Tibial nerve (tissue), 4 donors: ENCODE measurements at places on chromosomes 12 and 14. TPM values are rescaled to one million over a fixed set of nuclear protein-coding genes. Genes with fewer than 3 reads are reported as not detected.
A peak's percentile ranks its signal among the peaks of the same experiment; 100 is the strongest.

- peaks cover 5% of the 10 kb centered on the region for H3K36me3 ChIP-seq
- H3K27me3 ChIP-seq, result no peaks in the 10 kb centered on the region
- H3K4me1 ChIP-seq, result no peaks in the 10 kb centered on the region
- H3K4me3 ChIP-seq, result no peak overlapping the region
- no peak overlapping the region for H3K27ac ChIP-seq
Observed at GRCh38 chr12:130796985-130797686, 41.9 kb downstream of the STX2 start.

DNA sequence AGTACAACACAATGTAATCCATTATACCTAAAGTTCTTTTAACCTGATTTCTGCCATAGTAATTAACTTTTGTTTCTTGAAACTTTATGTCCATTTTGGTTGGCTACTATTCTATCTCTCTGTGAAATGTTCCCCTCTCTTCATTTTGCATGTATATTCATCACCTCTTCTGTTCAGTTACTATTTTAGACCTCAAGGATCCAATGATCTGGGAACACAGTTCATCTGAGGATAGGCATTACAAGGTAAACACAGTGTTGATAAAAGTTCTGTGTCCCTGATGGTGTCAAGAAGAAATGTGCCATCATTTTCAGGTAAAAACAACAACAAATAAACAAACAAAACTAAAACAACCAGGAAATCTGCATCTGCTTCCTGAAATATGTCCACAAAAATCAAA, 102.2 kb upstream of the IFNG-AS1 start:
- H3K36me3 ChIP-seq, result no peaks in the 10 kb centered on the region
- DNase-seq, result no peak
- no peak overlapping the region for H3K4me3 ChIP-seq

- H3K36me3 ChIP-seq, result no peaks in the 10 kb centered on the region
- H3K4me3 ChIP-seq, result no peak overlapping the region
- DNase-seq, result no peak
- H3K27ac ChIP-seq, result no peak overlapping the region
- no peaks in the 10 kb centered on the region for H3K27me3 ChIP-seq
Observed at GRCh38 chr14:71621276-71621675, 311.0 kb upstream of the RGS6 start.

DNA sequence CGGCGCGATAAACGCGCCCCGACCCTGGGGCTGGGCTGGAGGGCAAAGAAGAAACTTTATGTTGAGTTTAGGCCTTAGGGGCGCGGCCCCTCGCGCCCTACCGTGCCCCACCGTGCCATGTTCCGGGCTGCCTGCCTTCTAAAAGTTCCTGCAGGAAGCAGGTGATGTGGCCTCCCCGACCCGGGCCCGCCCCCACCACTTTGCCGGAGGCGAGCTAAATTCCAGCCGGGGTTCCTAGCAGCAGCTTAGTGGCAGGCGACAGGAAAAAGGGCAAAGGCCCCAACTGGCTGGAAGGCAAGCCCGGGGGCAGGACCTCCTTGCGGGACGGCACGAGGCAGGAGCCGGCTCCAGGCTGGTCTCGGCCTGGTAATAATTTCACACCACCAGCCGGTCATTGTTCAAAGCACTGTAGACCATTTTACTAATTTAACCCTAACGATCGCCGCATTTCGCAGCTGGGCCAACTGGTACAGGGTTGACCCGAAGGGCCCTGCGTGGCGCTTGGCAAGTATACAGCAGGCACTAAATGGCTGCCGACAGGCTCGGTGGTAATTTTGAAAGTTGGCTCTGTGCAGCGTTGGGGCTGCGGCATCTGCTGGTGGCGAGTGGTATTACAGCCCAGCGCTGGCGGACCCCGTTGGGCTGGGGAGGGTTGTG, 895 bp upstream of the CCDC88C start:
- H3K36me3 ChIP-seq, result no peaks in the 10 kb centered on the region
- peak; percentile 77 for DNase-seq
- peak overlapping the region; percentile 9 for H3K27ac ChIP-seq
- H3K4me3 ChIP-seq, result peak overlapping the region; percentile 60
- H3K27me3 ChIP-seq, result peaks cover 17% of the 10 kb centered on the region
- H3K4me1 ChIP-seq, result no peaks in the 10 kb centered on the region

The DPPA3 gene
- total RNA-seq, result not detected

The OR10P1 gene
- total RNA-seq, result not detected

The ACVR1B gene
- 14.4 TPM for total RNA-seq

- H3K27me3 ChIP-seq, result no peaks in the 10 kb centered on the region
- no peak overlapping the region for H3K27ac ChIP-seq
- DNase-seq, result no peak
- no peak overlapping the region for H3K4me3 ChIP-seq
Observed at GRCh38 chr12:70615174-70615866, 21.9 kb downstream of the PTPRB start.

- H3K4me1 ChIP-seq, result no peaks in the 10 kb centered on the region
- no peaks in the 10 kb centered on the region for H3K36me3 ChIP-seq
- DNase-seq, result no peak
- H3K4me3 ChIP-seq, result no peak overlapping the region
- no peak overlapping the region for H3K27ac ChIP-seq
- no peaks in the 10 kb centered on the region for H3K27me3 ChIP-seq
Observed at GRCh38 chr12:76201316-76201715, 116.8 kb upstream of the NAP1L1 start.

- H3K27ac ChIP-seq, result no peak overlapping the region
- DNase-seq, result no peak
- H3K4me1 ChIP-seq, result no peaks in the 10 kb centered on the region
- no peaks in the 10 kb centered on the region for H3K36me3 ChIP-seq
Observed at GRCh38 chr14:72788255-72788654, 105.6 kb downstream of the DPF3 start.

The GLIPR1 gene
- 12.3 TPM for total RNA-seq

DNA sequence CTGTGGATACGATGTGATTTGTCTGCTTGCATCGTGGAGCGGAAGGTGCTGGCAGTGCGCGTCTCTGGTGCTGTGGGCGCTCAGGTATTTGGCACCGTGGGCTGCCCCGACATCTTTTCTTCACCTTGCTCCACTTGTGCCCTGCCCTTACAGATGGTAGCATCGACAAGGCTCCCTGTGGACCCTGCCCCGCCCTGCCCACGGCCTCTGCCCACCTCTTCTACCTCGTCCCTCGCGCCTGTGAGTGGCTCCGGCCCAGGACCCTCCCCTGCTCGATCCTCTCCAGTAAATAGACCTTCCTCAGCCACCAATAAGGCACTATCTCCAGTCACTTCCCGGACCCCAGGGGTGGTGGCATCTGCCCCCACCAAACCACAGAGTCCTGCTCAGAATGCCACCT, 36.6 kb downstream of the EP400 start:
- H3K36me3 ChIP-seq, result peaks cover 100% of the 10 kb centered on the region
- H3K4me1 ChIP-seq, result no peaks in the 10 kb centered on the region
- H3K4me3 ChIP-seq, result no peak overlapping the region
- no peak for DNase-seq

- DNase-seq, result no peak
- H3K4me3 ChIP-seq, result no peak overlapping the region
- no peaks in the 10 kb centered on the region for H3K27me3 ChIP-seq
- no peak overlapping the region for H3K27ac ChIP-seq
- H3K4me1 ChIP-seq, result no peaks in the 10 kb centered on the region
- H3K36me3 ChIP-seq, result no peaks in the 10 kb centered on the region
Observed at GRCh38 chr12:47547077-47547476, 158.8 kb downstream of the RPAP3 start.

DNA sequence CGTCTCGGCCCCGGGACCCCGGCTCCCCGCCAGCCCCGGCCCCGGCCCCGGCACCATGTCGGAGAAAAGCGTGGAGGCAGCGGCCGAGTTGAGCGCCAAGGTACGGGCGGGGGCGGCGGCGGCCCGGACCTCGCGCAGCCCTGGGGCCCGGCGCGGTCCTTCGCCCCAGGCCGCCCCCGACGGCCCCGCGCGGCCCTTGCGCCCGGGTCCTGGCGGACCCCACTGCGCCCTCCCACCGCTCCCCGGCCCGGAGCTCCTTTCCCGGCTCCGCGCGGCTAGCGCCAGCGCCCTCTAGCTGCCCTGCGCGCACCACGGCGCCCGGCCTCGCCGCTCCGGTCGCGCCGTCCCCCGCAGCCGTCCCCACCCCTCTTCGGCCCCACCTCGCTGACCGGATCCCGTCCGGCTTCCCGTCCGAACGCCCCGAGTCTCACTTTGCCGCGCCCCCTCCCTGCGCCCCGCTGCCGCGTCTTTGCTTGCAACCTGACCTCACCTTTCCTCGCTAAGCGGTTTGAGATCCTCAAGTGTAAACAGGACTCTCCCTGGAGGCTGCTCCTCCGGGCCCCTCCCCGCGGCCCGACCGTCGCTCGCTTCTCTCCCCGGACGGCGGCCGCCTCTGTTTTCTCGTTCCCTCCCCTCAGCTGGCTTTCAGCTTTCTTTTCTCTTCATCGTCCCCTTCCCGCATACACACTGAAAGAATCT, 637 bp downstream of the PTMS start:
- peaks cover 74% of the 10 kb centered on the region for H3K4me1 ChIP-seq
- peak; percentile 65 for DNase-seq
- H3K36me3 ChIP-seq, result no peaks in the 10 kb centered on the region
- peak overlapping the region; percentile 95 for H3K27ac ChIP-seq
- no peaks in the 10 kb centered on the region for H3K27me3 ChIP-seq
- H3K4me3 ChIP-seq, result peak overlapping the region; percentile 72

The CNTN1 gene
- total RNA-seq, result 18.0 TPM

The BICDL1 gene
- total RNA-seq, result 1.4 TPM

- H3K27me3 ChIP-seq, result peaks cover 7% of the 10 kb centered on the region
- no peak overlapping the region for H3K4me3 ChIP-seq
- H3K4me1 ChIP-seq, result no peaks in the 10 kb centered on the region
- H3K36me3 ChIP-seq, result no peaks in the 10 kb centered on the region
Observed at GRCh38 chr12:51443573-51443972, 18.9 kb downstream of the SLC4A8 start.
